ENCODE measurements at places on chromosomes 11 and 22.

DNA sequence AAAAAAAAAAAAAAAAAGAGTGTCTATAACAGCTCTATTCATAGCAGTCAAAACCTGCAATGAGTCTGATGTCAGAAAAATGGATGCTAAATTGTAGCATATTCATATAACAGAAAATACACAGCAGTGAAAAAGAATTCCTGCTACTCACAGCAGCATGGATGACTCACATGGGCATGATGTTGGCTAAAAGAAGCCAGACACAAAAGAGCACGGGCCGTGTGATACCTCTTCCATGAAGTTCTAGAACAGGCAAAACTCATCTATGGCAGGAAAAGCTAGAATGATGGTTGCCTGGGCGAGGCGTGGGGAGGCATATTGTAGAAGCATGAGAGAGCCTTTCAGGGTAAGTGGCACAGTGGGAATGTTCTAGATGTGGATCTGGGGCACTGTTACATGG, 18.9 kb downstream of the PLAAT3 start:
- DNase-seq: no peak

GRCh38 chr11:124642628-124643027, 20.0 kb downstream of the TBRG1 start:
- DNase-seq: no peak

DNA sequence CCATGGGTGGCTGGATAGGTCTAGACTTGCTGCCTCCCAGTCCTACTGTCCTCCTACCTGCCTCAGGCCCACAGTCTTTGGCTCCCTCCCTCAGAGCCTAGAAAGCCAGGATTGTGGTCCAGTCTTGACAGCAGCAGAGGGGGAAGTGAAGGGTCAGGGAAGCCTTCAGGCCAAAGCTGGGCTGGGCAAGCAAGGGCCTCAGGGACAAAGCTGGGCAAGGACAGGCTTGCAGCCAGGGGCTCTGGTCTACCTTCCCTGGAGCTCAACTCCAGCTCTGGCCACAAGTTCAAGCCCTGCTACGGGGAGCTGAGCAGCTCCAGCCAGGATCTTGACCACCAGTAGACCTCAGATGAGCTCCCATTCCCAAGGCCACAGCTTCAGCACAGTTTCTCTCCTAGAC, 14.9 kb downstream of the LMO1 start:
- no peak for DNase-seq

DNA sequence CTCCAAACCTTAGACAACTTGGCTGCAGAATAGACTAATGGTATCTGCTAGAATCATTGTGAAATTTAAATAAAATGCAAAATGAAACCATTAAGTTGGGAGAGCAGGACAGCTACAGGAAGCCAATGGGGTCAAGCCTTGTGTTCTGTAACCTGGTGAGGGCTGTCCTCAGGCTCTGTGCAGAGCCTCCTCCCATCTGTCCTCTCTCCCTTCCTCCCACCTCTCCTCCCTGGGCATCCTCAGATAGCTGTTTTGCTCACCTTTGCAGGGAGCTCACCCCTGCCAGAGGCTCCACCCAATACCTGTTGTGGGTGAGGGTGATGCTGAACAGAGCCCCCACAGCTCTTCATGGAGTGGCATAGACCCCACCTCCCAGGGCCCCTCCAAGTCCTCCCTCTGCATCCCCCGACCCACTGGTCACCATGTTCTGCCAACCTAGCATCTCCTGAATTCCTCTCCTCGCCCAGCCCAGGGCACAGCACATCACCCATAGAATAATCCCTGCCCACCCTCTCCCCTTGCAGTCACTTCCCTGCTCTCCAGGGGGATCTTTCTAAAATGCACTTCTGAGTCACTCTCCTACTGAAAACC, 100.3 kb downstream of the PDE2A start:
- no peak for DNase-seq

- DNase-seq: no peak
Observed at GRCh38 chr22:26463101-26463661, 20.4 kb downstream of the HPS4 start.

DNA sequence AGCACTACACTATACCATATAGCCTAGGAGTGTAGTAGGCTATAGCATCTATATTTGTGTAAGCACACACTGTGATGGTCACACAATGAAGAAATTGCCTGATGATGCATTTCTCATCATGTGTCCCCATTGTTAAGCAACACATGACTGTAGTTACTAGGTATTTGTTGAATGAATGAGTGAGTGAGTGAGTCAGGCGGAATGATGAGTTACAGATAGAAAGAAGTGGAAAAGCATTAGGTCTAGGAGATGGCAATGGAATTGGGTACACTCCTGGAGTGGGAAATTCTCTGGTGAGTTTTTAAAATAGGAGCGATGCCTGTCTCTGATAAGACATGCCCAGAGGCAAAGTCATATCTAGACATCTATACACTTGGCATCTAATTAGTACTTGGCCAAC, 160.5 kb upstream of the TBCEL start:
- no peak for DNase-seq

DNA sequence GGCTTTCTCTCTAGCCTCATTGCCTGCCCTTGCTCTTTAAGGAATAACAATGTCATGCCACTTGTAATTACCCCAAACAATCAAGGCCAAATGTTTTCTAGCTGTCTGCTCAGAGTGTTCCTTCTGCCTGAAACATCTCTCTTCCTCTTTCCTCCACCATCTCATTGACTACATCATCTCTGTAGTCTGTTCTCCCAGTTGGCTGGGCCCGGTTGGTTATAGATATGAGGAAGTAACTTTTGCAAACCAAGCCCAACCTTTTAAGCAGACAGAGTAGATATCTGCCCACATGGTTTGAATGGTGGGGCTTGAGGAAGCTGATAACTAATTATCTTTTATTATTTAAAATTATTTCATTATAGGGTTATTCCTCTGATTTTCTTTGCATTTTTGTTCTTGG, 104.5 kb downstream of the NTM start:
- no peak for DNase-seq

GRCh38 chr22:35538801-35539321, 1.8 kb upstream of the RASD2 start:
- peak; percentile 55 for DNase-seq

DNA sequence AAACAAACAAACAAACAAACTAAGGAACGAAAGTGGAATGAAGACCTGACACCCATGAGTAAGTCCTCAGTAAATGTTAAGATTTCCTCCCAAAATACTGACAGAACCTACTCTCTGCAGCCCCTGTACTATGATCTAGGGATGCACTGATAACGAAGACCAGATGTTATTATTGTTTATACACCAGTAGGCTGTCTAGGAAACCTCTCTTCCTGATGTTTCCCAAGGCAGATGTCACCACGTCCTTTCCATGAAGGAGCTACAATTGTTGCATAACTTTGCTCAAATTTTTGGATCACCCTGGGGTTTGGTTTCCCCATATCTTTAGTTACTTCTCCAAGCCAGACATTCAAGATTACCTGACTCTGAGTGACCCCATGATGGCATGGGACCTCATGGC, 340.7 kb downstream of the MIAT start:
- DNase-seq: no peak

GRCh38 chr22:42296381-42296853, 26.0 kb upstream of the TCF20 start:
- no peak for DNase-seq

- DNase-seq: no peak
Observed at GRCh38 chr22:42366806-42367581, 65.2 kb downstream of the NFAM1 start.

DNA sequence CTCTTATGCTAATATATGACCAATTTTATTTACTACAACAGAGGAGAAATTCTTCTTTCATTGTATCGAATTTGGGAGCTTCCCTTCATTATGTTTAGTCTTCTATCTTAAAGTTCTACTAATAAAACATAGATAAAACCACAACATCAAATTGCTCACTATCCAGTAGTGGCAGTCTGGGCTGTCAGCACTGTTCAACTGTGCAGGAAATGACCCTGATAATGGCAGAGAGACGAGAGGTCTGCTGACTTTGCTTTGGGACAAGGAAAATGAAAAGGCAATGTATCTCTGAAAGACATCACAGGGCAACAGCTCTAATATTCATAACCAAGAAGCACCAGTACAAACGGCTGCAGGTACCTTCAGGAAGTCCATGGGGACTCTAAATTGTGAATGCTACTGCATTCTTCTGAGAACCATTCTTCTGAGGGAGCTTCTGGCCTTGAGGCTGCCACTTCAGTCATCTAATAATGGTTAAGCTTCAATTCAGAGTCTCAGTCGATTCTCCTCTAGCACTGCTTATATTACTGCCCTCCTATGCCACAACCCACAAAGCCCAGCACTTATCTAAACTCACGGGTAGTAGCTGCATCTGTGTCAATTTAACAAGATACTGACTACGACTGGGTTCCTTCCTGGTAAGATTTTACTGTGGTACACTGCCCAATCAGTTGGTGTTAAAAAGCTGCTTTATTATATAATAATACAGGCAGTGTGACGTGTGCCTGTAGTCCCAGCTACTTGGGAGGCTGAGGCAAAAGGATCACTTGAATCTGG, 44.2 kb downstream of the CKAP5 start:
- DNase-seq: no peak

GRCh38 chr11:102622258-102622657, 2.9 kb downstream of the MMP20 start:
- DNase-seq: no peak

DNA sequence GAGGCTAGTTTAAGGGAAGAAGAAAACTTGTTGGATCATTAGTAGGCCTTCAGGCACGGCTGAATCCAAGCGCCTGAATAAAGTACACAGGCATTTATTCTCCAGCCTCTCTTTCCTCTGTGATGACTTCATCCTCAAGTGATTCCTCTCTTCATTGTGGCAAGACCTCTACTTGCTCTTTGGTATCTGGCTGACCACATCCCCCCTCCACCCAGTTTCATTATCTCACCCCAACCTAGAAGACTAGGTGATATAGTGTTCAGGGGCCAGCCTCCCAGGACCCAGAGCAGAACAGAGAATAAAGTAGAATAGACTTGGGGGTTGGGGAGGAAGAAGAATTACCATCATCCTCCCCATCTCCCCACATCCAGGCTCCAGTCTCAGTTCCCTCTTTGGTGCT, 189.3 kb downstream of the MIAT start:
- DNase-seq: no peak

DNA sequence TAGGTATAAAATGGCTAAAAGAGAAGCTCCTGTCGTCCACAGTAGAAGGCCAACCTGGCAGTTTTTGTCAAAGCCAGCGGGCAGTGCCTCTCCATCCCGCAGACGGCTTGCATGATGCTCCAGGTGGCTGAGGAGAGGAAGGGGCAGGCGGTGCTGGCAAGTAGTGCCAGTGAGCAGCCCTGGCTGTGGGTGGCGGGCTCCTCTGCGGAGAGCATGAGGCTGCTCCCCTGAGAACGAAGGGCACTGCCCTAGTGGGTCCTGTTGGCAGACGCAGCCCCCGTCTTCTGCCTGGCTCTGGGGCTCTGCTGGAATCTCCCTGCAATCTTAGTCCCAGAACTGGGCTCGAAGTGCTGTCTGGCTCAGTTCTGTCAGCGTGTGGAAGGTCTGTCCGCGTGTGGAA, 50.9 kb downstream of the SBF1 start:
- no peak for DNase-seq

DNA sequence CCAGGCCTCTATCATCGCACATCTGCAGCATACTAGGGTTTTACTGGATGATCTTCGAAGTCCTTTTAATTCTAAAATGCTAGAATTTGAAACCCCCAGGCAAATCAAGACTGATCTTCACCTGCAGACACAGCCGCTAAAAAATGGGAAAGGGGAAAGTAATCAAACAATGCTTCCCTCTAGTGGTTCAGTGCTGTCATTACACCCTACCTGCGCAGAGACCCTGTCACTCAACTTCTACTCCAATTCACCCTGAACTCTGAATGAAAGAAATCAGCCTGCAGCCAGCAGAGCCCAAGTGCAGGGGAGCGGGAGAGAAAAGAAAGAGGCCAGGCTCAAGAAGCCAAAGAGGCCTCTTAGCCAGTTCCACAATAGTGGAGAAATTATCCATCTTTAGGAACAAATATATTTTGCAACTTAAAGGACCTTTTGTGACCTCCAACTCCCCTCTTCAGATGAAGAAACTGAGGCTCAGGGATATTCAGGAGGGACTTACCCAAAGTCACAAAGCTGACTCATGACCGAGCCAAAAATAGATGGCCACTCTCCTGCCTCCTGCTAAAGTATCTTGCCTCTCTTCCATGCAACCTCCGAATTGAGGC, 33.0 kb downstream of the SERGEF start:
- peak; percentile 33 for DNase-seq

- DNase-seq: no peak
Observed at GRCh38 chr11:73652046-73652730, 5.8 kb downstream of the PLEKHB1 start.

DNA sequence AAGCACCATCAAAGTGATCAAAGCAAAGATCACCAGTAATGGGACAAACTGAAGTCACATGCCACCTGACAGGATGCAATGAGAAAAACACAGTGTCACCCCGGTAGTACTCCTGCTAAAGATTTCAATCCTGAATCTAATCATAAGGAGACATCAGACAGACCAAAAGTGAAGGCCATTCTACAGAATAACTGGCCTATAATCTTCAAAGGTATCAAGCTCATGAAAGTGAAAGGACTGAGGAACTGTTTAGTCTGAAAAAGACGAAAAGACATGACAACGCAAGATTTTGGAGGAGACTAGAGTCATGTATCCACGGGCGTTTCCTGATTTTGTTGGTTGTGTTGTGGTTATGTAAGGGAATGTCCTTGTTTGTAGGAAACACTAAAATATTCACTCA, 42.4 kb upstream of the TSKU start:
- DNase-seq: no peak

- DNase-seq: no peak
Observed at GRCh38 chr11:2770096-2770751, 70.4 kb upstream of the KCNQ1OT1 start.

DNA sequence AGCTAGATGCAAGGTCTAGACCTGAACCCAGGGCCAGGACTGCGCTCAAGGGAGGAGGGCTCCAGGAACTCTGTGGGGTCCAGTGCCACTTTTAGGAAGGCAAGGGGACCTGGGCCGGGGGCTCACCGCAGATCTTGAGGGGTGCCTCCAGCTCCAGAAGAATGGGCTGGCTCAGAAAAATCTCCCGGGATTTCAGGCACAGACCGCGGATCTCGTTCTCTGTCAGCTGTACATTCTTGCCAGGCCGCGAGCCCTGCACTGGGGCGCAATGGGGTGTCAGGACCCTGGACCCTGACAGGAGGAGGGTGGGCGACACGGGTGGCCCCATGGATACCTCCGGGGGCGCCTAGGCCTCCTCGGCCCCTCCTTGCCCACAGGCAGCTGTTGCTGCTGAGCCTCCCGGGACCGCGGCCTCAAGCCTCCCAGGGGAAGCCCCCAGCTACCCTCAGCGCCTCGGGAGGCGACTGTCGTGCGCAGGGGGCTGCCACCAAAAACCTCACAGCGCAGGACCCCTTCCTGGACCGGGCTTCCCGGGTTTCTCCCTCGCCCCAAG, 640 bp downstream of the PPP1CA start:
- no peak for DNase-seq

DNA sequence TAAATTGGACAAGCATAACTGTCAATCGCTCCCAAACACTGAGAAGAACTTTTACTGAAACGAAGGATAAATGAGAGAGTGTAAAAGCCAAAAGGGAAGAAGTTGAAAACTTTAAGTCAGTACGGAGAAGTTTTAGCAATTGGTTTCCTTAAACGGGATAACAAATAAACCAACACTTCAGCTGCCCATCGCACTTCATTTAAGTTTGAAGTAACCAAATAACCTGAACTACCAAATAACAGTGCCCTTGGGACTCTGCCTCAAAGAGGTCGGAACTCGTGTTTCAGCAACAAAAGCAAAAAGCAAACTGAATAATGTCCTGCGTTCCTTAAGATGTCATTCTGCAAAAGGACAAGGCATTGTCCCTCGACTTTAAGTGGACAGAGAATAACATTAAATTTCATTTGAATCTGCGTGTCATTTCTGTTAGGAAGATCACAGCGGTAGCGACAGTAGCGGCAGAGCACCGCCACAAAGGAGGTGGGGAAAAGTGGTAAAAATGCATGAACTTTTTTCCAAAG, 127.0 kb upstream of the C11orf58 start:
- DNase-seq: no peak
